ENCODE measurements at places on chromosomes 2 and 18.

GRCh38 chr2:193153576-193153975 lies 958.8 kb upstream of the TMEFF2 start:
- no peak for DNase-seq

DNA sequence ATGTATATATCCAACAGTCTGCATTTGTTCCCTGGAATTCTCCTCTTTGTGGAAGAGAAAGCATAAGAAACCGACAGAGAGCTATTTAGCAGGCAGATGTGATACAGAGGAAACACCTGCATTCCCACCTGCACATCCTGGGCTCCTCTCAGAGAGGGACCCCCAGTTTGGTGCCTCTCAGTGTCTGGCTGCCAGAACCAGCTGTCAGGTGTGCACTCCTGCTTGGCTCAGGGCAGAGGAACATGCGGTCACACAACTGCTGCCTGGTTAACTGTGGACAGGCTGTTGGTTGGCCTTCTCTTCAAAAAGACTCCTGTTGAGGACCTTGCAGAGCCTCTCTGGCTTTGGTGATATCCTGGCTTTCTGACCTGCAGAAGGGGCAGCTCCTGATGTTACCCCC lies 54.6 kb downstream of the ITGB6 start:
- no peak for DNase-seq

DNA sequence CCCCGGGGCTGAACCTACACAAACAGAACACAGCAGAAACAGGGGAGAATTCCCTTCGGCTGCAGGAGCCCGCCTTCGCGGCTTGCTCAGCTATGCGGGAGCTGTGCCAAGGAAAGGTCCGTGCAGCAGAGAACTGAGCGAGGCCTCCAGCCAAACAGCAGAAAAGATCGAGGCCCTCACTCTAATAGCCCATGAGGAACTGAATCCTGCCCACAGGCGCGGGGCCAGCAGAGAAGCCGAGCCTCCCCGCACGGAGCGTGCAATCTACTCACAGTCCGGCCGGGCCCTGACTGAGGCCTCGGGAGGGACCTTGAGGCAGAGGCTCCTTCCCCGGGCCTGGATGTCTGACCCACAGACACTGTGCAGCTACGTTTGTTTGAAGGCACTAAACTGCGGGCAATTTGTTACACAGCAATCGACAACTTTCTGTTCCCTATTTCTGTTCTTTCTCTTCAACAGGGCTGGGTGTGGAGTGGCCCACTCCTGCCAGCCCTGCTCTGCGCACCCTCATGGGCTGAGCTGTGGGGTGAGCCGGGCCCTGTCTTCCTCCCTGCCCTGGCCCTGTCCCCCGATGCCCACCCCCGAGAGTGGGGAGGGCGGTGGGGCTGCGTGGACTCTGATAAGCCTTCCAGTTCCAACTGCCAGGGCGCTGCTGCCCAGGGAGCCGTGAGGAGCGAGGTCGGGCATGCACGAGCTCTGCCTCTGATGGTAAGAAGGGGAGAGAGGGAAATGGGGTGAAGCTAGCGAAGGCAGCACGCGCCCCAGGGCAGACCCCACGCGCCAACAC lies 13.7 kb downstream of the HES6 start:
- no peak for DNase-seq

DNA sequence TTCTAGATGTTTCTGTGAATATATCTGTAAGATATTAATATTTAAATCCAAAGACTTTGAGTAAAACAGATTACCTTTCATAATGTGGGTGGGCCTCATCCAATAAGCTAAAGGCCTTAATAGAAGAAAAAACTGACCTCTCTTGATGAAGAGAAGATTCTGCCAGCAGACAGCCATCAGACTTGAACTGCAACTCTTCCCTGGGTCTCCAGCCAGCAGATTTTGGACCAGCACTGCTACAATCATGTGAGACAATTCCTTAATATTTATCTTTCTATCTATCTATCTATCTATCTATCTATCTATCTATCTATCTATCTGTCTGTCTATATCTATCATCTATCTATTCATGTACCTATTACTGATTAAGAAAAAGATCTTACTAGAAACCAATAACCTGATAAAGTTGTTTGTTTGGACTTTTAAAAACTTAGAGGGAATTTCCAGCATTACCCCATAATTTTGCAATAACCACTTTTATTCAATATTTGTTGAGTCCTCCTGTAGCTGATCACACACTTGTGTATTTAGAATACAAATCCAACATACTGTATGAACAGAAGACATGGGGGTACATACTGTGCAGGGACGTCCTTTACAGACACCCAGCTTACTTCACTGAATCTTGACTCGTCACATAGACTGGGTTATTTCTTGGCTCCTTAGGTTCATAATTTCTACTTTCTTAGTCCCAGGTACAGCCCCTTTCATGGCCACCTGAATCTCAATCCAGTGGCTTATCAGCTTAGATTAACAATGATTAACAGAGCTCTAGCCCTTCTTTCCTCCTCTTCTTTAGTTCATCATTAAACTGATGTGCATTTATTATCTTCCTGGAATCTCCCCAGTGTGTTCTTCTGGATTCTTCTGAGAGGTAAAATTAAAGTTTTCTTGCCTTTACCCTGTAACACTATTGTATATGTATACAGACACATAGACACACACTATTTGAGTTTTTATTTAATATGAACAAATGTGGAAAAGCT lies 27.2 kb upstream of the STAT4 start:
- no peak for DNase-seq

GRCh38 chr2:235384624-235385023 lies 109.2 kb upstream of the AGAP1 start:
- DNase-seq: no peak

- no peak for DNase-seq
Observed at GRCh38 chr2:228410061-228410460, 228.6 kb upstream of the SPHKAP start.

DNA sequence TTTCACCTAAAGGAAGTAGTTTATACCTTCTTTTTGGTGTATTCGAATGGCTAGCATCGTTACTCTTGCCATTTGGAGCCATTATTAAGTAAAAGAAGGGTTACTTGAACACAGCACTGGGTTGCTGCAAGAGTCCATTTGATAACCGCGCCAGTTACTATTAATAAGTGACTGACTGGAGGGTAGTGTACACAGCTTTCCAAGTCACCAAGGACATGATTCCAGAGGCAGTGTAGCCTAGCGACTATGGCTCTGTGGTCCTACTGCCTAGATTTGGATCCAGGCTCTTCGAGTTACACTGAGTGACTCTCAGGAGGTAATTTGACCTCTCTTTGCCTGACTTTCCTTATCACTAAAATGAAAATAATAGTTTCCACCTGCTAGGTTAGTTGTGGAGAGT lies 206.8 kb downstream of the MEIS1 start:
- DNase-seq: no peak

DNA sequence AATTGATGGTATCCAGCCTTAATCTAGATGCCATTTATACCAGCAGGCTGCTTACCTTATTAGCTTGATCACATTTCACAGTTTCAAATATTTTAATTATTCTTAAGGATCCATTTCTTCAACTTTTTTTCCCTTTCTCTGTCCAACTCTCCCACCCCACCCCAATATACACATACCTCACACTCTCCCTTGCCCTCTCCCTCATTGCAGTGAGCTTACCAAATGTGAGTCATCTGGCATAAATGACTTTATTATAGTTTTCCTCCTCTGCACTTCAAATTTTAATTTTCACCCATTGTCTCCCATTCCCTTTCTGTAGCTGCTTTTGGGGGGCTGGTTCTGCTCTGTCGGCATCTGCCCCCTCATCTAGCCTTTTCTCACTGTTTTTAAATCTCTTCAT lies 12.9 kb downstream of the HTR2B start:
- no peak for DNase-seq

- no peak for DNase-seq
Observed at GRCh38 chr2:188395903-188396689, 104.4 kb downstream of the GULP1 start.

- no peak for DNase-seq
Observed at GRCh38 chr2:236659758-236660150, 90.1 kb downstream of the ACKR3 start.

GRCh38 chr2:128309280-128310093 lies 9.2 kb downstream of the HS6ST1 start:
- DNase-seq: no peak

DNA sequence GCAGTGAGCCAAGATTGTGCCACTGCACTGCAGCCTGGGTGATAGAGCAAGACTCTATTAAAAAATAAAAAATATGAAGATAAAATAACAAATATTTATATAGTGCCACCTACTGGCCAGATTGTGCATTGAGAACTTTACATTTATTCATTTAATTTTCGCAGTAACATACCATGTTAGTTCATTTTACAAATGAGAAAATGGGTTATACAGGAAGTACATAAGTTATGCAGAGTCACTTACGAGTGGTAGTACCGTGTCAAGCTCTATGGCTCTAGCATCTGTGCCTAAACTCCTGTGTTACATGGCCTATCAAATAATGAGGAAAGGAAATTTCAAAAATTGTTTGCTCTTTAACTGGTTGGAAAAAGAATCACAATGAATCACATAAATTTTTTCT lies 27.9 kb downstream of the RIF1 start:
- no peak for DNase-seq

DNA sequence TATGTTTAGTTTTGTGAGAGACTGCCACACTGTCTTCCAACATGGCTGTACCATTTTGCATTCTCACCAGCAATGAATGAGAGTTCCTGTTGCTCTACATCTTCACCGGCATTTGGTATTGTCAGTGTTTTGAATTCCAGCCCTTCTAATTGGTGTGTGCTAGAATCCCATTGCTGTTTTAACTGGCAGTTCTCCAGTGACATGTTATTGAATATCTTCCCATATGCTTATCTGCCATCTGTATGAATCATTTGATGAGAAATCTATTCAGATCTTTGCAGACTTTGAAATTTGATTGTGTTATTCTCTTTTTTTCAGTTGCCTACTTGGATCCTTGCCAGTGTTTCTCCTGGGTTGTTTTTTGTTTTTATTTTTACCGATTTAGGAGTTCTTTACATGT lies 99.0 kb downstream of the SNTG2 start:
- no peak for DNase-seq

GRCh38 chr2:101832114-101832513 lies 134.6 kb downstream of the MAP4K4 start:
- no peak for DNase-seq

DNA sequence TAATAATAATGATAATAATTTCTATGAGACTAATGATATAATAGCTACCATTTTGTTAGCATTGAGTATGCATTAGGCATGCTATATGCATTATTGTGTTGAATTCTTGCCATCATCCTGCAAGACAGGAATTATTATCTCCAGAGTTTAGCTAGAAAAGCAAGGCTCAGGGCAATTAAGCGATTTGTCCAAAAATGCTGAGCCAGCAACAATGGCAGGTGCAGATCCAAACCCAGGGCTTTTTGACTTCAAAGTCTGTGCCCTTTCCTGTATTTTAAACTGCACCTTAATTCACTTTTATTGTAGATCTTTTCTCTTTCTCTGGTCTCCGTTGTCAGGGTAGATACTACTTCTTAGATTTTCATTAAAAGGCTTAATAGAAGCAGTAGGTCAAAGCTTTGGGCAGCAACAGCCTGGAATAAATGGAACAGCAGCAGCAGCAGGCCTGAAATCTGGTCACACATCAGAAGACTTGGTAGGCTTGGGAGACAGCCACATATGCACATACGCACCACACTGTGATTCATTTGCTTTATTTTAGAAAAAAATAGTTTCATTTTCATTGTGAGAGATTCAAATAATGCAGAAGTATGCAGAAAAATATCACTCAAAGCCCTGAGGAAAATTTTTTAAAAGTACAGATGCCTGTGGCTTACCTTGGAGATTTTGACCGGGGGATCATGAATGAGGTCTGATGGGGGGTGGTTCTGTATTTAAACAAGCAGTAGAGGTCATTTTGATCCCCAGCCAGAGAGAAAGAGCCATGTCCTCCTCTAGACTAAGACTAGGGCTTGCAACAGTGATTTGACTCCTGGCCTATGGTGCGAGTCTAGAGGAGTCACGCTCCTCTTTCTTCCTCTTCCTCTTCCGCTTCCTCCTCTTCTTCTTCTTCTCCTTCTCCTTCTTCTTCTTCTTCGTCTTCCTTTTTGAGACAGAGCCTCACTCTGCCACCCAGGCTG lies 455.7 kb downstream of the TSN start:
- DNase-seq: no peak

DNA sequence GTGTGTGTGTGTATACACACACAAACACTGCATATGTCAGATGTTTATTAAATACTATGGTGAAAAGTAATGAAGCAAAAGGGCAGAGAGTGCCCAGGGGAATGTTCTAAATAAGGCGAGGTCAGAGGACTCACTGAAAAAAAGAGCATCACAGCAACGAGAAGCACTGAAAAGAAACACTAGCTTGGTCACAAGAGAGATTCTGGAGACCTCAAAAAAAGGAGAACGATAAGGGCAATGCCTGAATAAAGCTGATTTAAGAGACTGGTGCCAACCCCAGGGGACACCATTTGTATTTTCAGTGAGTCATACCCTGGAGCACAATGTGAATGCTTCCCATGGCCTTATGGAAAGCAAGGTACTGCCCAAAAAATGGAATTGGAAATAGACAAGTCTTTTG lies 14.5 kb downstream of the SLC40A1 start:
- DNase-seq: no peak

GRCh38 chr18:2985628-2986027 lies 27.3 kb downstream of the LPIN2 start:
- DNase-seq: no peak

DNA sequence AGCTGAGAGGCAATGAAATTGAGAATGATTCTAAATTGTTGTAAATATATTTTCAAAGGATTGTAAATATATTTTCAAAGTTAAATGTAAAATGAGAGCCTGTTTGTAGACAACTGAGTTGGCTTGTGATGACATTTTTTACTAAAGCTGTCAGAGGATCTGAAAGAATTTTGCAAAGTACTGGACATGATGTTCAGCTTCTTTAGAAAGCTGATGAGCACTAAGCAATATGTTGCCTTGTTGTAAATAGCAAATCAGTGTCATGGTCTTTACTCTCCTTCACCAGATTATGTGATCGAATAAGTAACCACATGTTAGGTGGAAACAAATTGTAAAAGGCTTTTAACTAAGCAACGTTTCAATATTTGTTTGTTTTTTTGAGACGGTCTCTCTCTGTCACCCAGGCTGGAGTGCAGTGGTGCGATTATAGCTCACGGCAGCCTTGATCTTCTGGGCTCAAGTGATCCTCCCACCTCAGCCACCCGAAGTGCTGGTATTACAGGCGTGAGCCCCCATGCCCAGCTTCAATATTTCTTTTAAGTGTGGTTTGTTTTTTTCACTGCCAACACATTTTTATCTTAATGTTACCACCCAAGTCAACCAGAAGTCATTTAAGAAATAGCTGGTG lies 44.0 kb downstream of the E2F6 start:
- DNase-seq: no peak

DNA sequence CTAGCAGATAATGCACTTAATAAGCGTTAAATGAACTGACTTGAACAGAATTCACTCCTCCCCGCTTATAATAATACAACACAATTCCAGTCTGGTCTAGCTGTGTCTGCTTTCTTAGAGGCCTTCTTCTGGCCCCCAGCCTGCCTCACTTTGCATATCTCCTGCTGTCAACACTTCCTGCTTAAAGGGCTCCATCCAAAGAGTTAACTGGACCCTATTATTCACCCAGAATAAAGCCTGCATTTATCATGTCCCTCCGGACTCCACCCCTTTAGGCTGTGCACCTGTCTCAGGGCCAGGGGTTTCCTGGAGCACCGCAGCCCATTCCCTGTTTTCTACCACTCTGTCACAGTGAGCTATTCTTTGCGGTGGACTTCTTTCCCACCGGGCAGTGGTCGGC lies 292.8 kb upstream of the FBXO11 start:
- DNase-seq: no peak
